ENCODE measurements at places on chromosomes 5 and 9.
A peak's percentile ranks its signal among the peaks of the same experiment; 100 is the strongest.

DNA sequence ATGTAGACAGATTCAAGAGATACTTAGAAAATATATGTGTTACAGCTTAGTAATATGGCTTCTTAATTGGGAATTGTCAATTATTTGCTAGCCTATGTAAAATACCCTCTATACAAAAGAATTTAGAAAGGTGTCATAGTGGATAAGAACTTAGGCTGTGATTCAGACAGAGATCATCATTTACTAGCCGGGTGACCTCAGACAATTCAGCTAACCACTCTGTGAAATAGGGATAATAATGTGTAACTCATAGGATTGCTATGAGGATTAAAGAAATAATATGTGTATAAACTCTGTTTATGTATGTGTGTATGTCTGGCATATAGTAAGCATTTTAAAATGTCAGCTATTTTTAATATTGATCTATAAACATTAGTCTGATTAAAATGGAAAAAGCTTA, 5.9 kb upstream of the LARS1 start:
- no peak for DNase-seq

GRCh38 chr5:147306351-147306750, 71.5 kb downstream of the STK32A start:
- no peak for DNase-seq

DNA sequence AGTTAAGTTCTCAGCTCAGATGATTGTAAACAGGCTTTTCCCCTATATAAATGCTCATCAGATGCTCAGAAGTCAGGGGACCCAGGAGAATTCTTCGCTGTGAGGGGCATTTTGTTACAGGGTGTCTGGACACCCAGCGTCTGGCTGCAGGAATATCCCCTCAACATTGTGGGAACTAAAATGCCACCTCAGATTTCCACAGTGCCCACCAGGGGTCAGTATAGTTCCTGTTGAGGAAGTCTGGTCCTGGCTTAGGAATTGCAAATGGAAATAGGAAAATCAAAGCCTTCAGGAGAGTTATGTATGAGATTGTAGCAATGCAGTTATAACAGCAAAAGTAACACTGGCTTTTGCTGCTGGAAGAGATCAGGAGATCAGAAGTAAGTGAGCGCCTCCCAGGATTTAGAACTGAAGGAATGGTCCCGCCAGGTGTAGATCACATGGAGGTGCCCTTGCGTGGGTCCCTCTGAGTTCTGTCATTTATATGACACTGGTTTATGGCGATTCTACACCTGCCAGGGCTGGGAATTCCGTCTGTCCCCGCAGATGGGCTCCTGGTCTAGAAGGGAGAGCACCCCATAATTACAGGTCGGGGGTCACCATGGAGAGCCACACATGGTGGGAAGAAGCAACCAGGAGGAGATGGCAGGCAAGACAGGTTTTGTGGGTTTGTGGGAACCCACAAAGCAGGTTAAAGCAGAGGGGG, 47.1 kb upstream of the CTSL start:
- DNase-seq: peak; percentile 44

GRCh38 chr9:37405764-37406380, 16.6 kb upstream of the GRHPR start:
- no peak for DNase-seq

GRCh38 chr9:95606489-95607350, 89.9 kb upstream of the PTCH1 start:
- DNase-seq: no peak

- no peak for DNase-seq
These were observed 125.8 kb upstream of the SHB start for GRCh38 chr9:38194870-38195269.

GRCh38 chr9:2771087-2771486, 53.8 kb downstream of the KCNV2 start:
- DNase-seq: no peak

GRCh38 chr5:150653145-150653761, 7.8 kb upstream of the MYOZ3 start:
- DNase-seq: no peak

- DNase-seq: peak; percentile 14
These were observed 8.2 kb downstream of the TMEM268 start for GRCh38 chr9:114619191-114619761.

DNA sequence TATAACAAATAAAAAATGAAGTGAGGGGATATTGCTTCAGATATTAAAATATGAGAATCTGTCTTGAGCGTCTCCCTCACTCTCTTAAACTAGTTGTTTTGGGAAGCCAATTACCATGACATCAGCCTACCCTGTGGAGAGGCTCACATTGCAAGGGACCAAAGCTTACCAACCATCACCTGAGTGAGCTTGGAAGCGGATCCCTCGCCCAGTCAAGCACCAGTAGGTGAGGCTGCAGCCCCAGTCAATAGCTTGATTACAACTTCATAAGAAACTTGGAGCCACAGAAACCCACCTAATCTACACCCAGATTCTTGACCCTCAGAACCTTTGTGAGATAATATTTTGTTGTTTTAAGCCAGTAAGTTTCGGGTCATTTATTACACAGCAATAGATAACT, 206.2 kb downstream of the CEMIP2 start:
- no peak for DNase-seq

- no peak for DNase-seq
These were observed 621.9 kb downstream of the DTWD2 start for GRCh38 chr5:118366429-118366828.

GRCh38 chr5:172029876-172030275, 23.4 kb upstream of the FBXW11 start:
- no peak for DNase-seq

GRCh38 chr5:135713161-135713915, 121.1 kb upstream of the SLC25A48 start:
- no peak for DNase-seq

DNA sequence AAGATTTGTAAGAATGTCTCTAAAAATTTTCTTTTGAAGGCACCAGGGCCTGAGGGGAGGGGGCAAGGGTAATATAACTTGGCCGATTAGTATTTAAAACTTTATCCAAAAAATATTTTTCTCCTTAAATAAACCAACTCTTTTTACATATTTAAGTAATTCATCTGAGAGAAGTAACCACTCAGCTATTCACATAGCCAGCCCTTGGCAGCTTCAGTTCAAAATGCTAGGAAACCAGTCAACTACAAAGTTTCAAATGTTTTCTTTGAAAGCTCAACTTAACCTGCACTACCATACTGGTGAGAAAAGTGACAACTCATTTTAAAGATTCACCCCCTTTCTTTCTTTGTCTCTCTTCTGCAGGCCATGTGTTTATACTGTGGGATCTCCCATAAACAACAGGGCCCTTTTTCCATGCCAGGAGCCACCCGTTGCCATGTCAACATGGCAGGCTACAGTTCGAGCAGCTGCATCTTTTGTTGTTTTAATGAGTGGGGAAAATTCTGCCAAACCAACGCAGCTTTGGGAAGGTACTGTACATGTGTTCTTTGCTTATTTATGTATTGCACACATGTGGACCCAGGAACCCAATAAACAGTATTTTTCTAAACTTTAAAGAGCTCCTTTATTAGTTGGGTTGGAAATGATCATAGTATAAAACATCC, 46.3 kb downstream of the AOPEP start:
- no peak for DNase-seq

DNA sequence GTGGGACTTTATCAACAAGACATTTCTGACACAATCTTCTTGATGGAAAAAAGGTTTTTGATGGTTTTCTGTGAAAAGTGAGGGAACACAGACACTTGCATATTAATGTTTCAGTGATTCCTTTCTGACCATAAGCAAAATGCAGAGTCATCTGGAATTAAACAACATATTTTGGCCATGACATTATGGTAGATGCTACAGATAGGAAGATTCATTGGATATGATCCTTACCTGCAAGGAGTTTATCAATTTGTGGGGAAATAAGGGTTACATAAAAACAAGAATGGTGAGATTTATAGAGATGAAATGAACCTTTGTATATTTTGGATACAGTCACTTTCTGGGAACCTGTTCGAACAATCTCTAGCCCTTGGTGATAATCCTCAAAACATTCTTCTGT, 155.3 kb upstream of the GNA14 start:
- DNase-seq: no peak

GRCh38 chr5:76831110-76831452, 12.3 kb downstream of the F2RL1 start:
- peak; percentile 24 for DNase-seq

DNA sequence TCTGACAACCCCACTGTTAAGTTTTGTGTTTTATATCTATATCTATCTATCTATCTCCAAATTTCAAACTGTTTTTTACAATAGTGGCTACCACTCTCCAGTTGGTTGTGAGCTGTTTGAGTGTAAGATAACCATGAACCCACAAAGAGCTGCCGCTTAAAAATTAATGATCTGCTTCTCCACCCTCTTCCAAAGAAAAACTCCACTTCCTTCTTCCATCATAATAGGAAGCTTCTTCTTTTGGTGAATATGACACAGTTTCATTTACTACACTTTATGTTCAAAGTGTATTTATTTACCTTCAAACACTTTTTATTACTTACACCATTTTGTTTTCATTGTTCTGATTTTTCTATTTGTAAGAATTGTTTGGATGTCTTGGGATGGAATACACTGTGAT, 37.9 kb downstream of the SPZ1 start:
- no peak for DNase-seq

DNA sequence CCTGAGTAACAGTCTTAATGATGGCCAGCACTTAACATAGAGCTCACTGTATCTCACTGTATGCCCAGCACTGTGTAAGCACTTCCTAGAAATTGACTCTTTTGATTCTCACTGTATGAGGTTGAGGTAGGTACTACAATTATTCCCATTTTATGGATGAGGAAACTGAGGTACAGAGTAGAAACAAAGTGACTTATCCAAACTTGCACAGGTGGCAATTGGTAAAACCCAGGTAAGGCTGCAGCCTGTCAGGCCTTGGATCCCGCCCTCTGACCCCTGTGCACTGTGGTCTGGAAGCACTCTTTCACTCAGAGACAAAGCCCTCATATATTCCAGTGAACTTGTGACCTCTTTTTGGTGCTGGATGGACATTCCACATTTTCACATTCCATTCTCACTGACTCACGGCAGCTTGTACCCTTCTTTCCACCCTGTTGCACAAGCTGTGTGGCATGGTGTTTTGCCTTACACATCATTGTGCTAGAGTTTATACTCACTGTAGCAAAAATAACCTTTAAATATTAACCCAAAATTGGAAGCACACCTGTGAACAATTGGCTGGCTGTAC, 21.7 kb downstream of the ANKRD55 start:
- DNase-seq: no peak

GRCh38 chr5:36228505-36228904, 13.2 kb downstream of the NADK2 start:
- DNase-seq: no peak

DNA sequence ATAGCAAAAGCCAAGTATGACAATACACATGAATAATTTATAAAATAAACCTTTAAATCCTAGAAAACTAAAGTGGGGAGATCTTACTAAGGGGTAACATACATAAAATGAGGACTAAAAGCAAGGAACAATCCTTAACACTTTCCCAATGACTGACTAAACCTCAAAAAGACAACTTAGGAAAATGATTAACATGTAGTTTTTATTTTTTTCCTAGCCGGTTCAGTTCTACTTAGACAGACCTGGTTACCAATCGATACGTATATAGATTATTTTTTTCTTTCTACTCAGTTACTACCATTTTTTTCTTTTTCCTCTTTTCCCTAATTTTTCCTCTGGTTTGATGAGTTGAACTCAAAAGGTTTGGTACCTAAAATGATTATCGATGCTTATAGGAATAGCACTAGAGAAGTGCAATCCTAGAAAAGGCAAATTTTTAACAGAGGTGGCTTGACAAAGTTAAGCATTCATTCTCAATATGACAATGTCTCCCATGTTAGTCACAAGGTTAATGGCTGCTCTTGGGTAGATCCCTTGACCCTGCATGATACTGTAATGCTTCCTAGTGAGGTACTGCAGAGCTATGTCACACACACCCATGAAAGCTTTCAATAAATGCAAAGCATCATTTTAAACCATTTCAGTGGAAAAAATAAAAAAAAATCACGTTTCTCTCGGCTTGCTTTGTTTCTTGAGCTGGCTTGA, 41.5 kb downstream of the FBXO4 start:
- no peak for DNase-seq

DNA sequence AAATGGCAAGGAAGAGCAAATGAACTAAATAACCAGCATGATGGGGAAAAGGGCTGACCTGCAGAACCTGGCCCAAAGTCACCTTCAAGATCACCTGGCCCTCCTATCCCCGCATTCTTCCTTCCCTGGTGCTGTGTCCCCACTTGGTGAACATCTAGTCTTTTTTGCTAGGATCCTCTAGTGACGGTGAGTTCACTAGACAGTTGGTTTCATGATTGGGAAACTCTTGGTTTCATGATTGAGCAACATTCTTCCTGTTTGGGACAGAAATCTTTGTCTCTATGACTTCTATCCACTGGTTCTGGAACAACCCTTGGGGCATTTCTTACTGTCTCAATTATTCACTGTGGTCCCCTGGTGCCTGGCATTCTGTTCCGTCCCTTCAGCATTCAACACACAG, 50.2 kb upstream of the DAB2IP start:
- no peak for DNase-seq

All from activated CD8-positive, alpha-beta T cell treated with anti-CD3 and anti-CD28 coated beads for 36 hours (primary cell).